ENCODE measurements at places on chromosomes 3 and 15.
A peak's percentile ranks its signal among the peaks of the same experiment; 100 is the strongest.

DNA sequence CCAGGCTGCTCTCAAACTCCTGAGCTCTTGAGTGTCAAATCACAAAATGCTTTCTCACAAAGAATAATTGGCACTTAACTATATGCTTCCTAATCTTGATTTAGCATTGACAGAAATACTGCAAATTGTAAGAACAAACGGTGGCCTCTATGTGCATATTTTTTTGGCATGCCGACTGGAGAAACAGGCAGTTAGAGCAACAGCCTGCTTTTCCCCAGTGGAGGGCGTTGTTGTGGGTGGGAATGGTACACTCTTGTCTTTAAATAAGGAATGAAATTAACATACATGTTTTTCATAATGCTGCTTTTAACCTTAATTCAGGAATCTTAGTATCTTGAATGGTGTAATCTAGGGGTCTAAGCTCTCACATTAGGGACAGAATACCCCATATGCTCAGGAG lies 31.1 kb upstream of the SV2B start:
- no peak for DNase-seq

- peak; percentile 43 for DNase-seq
These were observed 57.3 kb upstream of the PPP2R3A start for GRCh38 chr3:135908225-135908624.

DNA sequence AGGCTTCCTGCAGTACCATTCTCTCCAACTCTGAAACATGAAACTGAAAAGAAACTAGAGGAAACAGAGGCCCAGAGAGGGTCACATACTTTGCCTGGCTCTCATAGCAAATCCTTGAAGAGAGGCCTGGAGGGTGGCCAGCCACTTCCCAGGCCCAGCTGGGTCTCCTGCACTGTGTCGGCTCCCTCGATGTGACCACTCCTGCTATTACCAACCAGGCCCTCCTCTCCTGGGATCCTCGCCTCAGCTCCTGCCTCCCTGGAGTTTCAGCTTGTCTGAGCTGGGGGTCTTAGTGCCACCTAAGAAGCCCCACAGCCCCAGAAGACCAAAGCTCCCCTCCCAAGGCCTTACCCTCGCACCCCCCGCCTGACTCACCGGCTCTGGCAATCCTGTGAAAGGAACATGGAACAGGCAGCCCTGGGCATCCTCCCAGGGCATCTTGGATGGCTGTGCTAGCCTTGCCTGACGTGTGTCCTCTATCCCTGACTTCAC lies 4.6 kb downstream of the LOXL1 start:
- no peak for DNase-seq

DNA sequence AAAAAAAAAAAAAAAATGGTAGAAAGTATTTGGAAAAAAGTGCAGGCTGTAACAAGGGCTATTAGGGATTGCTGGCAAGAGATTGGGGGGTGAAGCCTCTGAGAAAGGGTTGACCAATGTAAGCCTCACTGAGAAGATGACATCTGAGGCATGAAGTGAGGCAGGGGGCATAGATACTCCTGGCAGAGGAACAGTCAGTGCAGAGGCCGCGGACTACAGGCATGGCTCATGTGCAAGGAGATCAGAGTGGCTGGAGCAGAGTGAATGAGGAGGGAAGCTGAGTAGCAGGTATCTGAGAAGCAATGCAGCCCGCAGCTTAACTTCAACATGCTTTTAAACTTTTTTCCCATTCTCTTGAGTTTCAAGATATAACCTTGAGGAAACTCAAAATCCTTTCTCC lies 5.4 kb downstream of the FBXL22 start:
- no peak for DNase-seq

DNA sequence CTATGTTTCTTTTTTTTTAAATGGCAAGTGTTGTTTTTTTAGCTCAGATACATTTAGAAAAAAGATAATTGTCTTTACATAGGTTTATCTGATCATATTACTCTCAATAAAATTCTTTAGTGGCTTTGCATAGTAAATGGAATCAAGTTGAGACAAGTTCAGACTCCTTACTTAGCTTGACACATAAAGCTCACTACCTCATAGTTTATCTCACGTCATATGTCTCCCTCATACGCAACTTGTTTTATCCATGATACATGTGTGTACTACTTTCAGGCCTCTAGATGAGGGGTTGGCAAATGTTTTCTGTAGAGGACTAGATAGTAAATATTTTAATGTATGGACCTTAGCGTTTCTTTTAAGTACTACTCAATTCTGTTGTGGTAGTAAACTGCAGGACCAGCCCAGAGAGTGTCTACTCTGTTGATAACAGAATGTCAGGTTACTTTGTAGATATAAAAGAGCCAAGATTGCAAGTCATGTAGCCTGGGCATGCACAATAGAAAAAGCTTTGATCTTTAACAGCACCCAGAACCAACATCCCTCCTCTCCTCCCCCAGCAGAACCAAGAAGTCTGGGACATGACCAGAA lies 28.2 kb upstream of the MGA start:
- DNase-seq: no peak

DNA sequence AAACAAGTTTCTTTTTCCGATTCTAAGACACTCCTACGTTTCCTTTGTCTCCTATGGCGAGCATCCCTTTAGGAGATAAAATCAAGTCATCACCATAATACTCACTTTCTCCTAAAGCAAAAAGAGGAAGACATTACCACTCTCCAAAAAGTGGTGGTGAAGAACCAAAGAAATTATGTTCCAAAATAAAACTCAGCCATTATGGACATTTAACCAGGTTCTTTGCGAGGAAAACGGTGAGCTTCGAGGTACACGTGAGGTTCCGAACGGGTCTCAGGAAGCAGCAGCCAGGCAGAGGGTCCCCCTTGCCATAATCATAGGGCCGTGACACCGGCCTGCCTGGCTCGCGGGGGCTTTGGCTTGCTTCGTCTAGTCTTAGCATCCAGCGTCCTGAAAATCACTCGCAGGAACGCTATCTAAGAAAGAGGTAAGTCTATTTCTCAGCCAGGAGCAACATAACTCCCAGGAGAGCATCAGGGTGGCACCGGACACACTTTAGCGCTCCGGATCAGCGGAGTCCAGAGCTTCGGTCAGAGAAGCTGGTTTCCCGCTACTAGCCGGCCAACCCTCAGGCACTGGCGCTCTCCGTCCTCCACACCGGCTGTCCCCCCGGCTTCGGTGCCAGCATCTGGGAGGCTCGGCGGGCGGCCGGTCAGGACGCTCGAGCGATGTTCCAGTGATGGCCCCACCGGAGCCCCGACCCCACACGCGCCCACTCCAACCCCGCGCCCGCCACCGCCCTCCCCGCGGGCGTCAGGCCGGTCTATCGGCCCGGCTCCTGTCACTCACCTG lies 581 bp downstream of the IP6K1 start:
- no peak for DNase-seq

GRCh38 chr3:155869691-155870090 lies 759 bp upstream of the GMPS start:
- DNase-seq: no peak

- DNase-seq: peak; percentile 54
These were observed 32.5 kb downstream of the CHAC1 start for GRCh38 chr15:40985541-40986330.

DNA sequence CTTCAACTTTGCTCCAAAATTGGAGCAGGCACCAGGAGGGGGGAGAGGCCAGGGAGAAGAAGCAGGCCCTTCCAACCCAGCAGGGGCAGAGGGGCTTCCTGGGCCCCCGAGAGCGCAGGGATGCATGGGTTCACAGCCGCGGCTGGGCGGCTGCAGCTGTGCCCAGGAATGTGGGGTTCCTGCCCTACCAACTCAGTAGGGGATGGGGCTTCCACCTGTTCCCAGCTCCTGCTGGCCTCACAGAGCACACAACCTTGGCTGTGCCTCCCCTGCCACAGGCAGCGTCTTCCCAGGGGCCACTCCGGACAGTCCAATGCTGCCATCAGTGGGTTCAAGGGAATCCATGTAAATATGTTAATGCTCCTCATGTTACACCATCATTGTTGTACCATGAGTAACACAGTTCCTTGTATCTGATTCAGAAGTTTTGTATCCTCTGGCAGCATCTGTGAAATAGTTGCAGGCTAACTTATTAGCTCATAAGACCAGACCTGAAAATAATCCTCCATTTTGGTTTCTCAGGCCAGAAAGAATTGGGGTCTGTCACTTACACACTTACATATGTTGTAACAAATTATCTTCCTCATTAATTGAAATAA lies 12.1 kb upstream of the SIAH2 start:
- DNase-seq: peak; percentile 76

GRCh38 chr3:169165196-169166158 lies 498.0 kb downstream of the MECOM start:
- no peak for DNase-seq

- DNase-seq: no peak
These were observed 135.6 kb downstream of the DUT start for GRCh38 chr15:48466820-48467219.

DNA sequence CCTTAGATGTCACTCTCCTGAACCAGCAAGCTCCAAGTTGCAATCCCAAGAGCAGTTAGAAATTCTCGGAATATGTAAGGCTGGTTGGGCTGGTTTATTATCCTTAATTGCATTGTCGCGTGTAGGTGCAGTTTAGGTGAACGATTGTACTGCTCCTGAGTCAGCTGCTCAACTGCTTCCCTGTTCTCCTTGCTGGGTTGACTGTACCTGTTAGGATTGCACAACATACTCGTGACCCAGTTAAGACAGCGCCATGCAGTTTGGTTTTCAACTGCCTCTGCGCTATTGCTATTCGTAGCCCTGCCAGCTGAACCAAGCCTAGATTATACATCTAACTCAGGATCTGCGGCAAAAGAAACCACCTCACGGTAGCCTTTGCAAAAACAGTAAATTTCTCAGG lies 41.0 kb downstream of the BCL2L10 start:
- no peak for DNase-seq

- DNase-seq: peak; percentile 95
These were observed 261.8 kb upstream of the CBLB start for GRCh38 chr3:106130384-106131198.

DNA sequence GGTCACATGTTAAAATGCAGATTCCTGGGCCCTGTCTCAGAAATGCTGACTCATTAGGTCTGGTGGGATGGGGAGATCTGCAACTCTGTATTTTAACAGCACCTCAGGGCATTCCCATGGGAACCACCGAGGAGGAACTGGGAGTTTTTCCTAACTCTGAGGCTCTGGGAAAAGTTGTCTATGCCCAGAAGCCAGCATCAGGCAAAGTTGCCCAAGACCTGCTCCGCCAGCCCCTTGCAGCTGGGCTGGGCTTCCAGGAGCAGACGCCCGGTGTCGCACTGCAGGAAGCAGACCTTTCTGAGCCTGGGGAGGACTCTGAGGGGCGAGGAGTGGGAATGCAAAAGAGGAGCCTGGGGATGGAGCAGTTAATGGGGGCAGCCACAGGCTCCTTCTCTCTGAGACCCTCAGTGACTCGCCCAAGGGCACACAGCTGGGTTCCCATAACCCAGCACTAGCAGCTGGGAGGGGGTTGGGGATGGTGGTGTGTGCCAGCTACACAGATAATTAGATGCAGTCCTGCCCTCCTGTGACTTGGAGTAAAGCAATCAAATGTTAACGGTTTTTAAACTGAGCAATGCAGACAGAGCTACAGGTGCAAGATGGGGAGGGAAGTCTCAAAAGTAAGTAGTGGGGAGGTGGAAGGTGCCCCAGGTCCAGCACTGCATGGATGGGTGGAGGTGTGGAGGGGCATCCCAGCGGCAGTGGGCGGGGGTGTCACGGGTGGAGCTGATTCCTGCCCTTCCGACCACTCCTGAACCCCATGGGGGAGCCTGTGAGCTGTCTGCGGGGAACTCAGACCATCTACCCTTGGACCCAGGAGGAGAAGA lies 100.4 kb downstream of the LSM3 start:
- no peak for DNase-seq

GRCh38 chr3:8027954-8028353 lies 473.7 kb upstream of the LMCD1 start:
- no peak for DNase-seq

GRCh38 chr3:57779666-57780065 lies 23.6 kb downstream of the SLMAP start:
- DNase-seq: no peak

DNA sequence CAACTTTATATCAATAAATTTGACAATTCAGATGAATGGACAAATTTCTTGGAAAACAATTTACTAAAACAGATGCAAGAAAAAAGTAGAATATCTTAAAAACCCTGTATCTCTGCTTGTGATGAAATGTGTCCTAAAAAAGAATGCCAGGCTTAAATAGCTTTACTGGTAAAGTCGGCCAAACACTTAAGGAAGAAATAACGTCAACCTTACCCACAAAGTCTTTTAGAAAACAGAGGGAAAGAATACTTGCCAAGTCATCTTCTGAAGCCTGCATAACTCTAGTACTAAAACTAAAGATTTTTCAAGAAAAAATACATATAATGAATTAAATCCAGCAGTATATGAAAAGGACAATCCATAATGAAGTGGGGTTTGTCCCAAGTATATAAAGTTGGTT lies 111.1 kb downstream of the RASA2 start:
- no peak for DNase-seq

- no peak for DNase-seq
These were observed 5.1 kb downstream of the NLGN1 start for GRCh38 chr3:173402656-173403055.

DNA sequence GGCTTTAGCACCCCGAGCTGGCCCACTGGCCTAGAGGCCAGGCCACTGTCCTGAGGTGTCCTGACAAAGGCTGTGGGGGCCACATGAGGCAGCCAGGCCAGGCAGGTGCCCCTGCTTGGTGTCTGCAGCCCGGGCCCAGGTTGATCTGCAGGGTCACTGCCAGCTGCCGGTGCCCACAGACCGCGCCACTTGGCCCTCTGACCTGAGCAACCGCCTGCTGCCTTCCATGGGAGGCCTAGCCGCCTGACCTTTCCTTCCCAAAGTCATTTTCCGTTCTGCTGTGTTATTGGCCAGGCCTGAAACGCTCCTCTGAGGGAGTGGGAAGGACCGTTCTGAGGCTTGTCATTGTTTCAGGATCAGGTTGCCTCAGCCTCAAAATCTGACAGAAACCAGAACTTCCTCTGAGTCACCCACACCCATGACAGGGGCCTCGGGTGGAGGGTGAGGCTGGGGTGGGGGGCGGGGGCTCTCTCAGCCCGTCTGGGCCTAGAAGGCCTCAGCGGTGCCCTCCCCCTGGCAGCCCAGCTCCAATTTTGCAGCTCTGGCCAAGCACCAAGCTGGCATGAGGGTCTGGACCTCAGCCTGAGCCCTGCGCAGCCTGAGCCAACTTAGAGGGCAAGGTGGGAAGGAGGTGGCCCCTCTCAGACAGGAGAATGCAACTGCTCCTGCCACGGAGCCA lies 140.7 kb upstream of the MEF2A start:
- peak; percentile 84 for DNase-seq

GRCh38 chr3:146638718-146639117 lies 33.6 kb upstream of the PLSCR5 start:
- no peak for DNase-seq

GRCh38 chr3:48135552-48136495 lies 52.4 kb downstream of the CDC25A start:
- peak; percentile 38 for DNase-seq

DNA sequence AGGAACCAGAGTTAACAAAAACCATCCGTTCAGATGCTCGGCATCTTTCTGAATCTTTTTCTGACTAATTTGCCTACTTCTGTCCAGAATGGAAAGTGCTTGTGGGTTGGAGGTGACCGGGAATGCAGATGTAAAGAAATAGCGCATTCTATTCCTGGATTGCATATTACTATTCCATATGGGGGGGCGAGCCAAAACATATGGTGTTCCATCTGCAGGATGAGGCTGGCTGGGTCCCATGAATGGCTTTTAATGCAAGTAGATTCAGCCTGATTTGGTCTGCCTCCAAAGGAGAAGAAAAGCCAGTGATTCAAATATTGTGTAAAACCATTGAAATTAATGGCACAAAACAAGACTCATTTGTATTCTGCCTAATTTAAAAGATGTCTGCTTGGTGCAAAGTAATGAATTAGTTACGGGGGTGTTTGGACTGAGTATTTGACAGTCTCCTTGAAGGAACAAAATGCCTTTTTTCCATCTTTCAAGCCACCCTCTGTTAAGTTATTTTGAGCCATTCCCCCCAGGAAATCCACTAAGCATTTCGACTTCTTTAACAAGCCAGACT lies 99.0 kb downstream of the ST8SIA2 start:
- peak; percentile 5 for DNase-seq

Measured in fibroblast of skin of right biceps (primary cell).